ENCODE measurements at places on chromosomes 13 and 19.
A peak's percentile ranks its signal among the peaks of the same experiment; 100 is the strongest.

GRCh38 chr19:37691881-37692504 is 27.6 kb downstream of the ZNF607 start:
- DNase-seq, result peak; percentile 77

- no peak for DNase-seq
Observed at GRCh38 chr13:28597641-28598040, 61.3 kb upstream of the POMP start.

- DNase-seq, result no peak
Observed at GRCh38 chr13:75279834-75280369, 202.1 kb downstream of the TBC1D4 start.

GRCh38 chr19:3397266-3398022 is 31.1 kb downstream of the NFIC start:
- no peak for DNase-seq

GRCh38 chr19:20558571-20558970 is 7.0 kb downstream of the ZNF737 start:
- no peak for DNase-seq

GRCh38 chr13:71339005-71339404 is 528.0 kb downstream of the DACH1 start:
- DNase-seq, result no peak

GRCh38 chr19:44719262-44719701 is 20.3 kb downstream of the CEACAM16 start:
- no peak for DNase-seq

DNA sequence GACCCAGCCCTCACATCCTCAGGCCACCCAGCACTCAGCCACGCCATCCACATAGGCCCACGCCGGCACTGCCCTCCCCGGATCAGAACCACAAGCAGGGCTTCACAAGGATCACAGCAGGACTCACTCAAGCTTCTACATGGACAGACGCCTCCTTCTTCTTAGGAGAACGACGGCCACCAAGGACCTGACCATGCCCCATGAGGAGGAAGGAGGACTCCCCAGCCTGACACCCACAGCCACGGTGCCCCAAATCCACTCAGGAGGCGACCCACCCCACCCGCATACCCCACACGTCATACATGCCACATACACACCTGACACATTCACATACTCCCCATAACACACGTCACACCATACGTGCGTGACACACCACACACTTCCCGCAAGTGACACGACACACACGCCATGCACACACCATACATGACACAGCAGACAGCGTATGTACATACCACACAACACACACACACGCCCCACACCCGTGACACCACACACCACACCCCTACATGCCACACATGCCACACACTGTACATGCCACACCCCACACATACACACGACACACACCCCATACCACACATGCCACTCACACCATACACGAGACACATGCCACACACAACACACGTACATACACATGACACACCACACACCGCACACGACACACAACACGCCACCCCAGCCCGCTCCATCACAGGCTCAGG is 50.4 kb downstream of the MLLT1 start:
- DNase-seq, result no peak

GRCh38 chr19:1449467-1450442 is at the start of gene APC2:
Gene APC2, plus strand, starts transcription at chr19:1450121. Its CDS starts 2,881 bp downstream, at chr19:1453002.
- DNase-seq, result no peak

DNA sequence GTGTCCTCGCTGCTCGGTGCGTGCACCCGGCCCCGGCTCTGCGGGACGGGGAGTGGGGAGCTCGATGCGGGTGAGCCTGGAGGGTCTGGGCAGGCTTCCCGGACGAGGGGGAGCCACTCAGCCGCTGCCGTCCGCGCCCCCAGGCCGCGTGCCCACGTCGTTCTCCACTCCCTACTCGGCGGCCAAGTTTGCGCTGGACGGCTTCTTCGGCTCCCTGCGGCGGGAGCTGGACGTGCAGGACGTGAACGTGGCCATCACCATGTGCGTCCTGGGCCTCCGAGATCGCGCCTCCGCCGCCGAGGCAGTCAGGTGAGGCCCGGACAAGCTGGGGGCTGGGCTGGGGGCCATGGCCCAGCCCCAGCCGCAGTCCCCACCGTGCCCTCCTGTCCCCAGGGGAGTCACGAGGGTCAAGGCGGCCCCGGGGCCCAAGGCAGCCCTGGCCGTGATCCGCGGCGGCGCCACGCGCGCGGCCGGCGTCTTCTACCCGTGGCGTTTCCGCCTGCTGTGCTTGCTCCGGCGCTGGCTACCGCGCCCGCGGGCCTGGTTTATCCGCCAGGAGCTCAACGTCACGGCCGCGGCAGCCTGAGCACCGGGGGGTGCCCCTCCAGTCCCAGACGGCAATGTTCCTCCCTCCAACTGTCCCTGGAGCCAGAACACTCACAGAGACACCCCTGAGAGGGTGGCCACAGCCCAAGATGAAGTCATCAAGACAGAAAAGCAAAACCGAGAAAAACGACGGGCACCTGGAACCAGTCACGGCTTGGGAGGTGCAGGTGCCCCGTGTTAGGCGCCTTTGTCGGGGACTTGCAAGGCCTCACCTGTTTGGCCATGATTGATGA is 2.5 kb upstream of the RPL36 start:
- DNase-seq, result no peak

GRCh38 chr13:99375738-99376080 is 68.5 kb upstream of the GPR183 start:
- DNase-seq, result no peak

DNA sequence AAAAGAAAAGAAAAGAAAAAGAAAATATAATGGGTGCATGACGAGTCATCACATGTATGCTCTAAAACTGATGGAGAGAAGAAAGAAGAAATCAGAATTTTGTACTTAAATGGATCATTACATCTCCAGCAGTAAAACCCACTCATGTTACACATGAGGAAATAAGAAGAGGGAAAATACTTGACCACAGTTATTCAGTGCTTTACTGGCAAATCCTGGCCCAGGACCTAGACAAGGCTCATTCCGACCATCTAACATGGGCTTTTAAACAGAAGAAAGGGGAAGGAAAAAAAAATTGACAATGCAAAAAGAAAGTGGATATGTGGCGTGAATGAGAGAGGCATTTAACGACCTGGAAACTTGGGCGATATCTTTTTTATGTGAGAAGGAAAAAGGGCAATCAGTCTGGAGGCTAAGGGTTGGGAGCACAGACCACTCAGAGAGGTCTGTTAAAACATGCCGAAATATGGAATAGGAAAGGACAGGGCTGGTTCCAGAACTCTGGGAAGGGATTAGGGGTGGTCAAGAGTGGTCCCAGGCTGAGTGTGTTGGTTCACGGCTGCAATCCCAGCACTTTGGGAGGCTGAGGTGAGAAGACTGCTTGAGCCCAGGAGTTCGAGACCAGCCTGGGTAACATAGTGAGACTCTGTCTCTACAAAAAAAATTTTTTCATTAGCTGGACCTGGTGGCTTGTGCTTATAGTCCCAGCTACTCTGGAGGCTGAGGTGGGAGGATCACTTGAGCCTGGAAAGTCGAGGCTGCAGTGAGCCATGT is 1.6 kb downstream of the SIGLECL1 start:
- DNase-seq, result no peak

GRCh38 chr19:33437821-33438671 is 64.5 kb downstream of the CEBPG start:
- no peak for DNase-seq

DNA sequence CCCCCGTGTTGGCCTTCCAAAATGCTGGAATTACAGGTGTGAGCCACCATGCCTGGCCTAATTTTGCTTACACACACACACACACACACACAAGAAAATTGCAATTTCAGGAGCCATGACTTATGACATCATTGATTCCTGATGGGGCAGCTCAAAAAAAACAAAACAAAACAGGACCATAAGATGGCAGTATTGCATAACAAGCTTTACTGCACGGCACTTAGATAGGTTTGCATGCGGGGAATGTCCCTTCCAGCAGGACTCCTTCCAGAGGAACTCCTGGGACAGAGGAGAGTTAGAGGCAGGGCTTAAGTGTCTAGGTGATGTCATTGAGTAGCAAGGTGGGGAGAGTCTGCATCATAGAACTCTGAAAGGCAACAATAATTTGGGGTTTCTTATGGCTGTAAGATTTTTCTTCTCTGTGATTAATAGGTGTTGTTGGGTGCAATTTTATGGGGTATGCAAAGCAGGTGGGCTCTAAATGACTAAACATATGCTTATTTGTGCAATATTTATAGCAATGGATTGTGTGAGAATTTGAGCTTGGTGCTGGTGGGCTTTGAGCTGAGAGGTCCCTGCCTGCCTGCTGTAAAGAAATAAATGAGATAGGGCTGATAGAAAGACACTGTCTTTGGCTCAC is 9.0 kb upstream of the ACSBG2 start:
- no peak for DNase-seq

GRCh38 chr19:3780786-3781304 is 5.3 kb downstream of the MATK start:
- no peak for DNase-seq
